Dermis microvascular lymphatic vessel endothelial cell (primary cell): ENCODE measurements at places on chromosomes 1 and 21. TPM values are rescaled to one million over a fixed set of nuclear protein-coding genes. Genes with fewer than 3 reads are reported as not detected.

Gene KHDRBS1
- 54.2 and 58.7 TPM in 2 replicates for total RNA-seq

Gene CCDC30
- 0.25 and 0.26 TPM in 2 replicates for total RNA-seq

Gene PFDN2
- total RNA-seq = 27.7 and 31.1 TPM in 2 replicates

Gene SKI
- 12.7 and 23.1 TPM in 2 replicates for total RNA-seq

Gene OR2T11
- not detected in 2 replicates for total RNA-seq

Gene C2CD2
- total RNA-seq = 25.5 and 33.9 TPM in 2 replicates

Gene CFAP107
- total RNA-seq = not detected in 2 replicates

Gene SMIM1
- 0.39 and 0.51 TPM in 2 replicates for total RNA-seq

Gene GPR157
- total RNA-seq = 3.9 and 5.1 TPM in 2 replicates

Gene ZNF648
- total RNA-seq = not detected in 2 replicates

Gene MOV10
- 37.5 and 58.7 TPM in 2 replicates for total RNA-seq

Gene RAB29
- total RNA-seq = 18.1 and 30.8 TPM in 2 replicates

Gene TUFT1
- total RNA-seq = 3.9 TPM in 2 replicates

Gene OR10Z1
- total RNA-seq = not detected in 2 replicates

Gene OR2T33
- not detected in 2 replicates for total RNA-seq

Gene AADACL3
- total RNA-seq = not detected in 2 replicates

Gene OR2M3
- total RNA-seq = not detected in 2 replicates

Gene AADACL4
- not detected in 2 replicates for total RNA-seq

Gene VASH2
- total RNA-seq = 0.13 TPM in 2 replicates

Gene OR2T29
- not detected in 2 replicates for total RNA-seq

Gene TSPAN1
- 0.13 TPM in 1 of 2 replicates, not detected in the other for total RNA-seq
